Mononuclear cell (primary cell): ENCODE measurements at places on chromosomes 3 and 15. TPM values are rescaled to one million over a fixed set of nuclear protein-coding genes. Genes with fewer than 3 reads are reported as not detected.

The CCR8 gene
- total RNA-seq = 2.2 TPM

The TPRG1 gene
- total RNA-seq = 2.4 TPM

The PTH1R gene
- total RNA-seq = not detected

The CNTN3 gene
- total RNA-seq = not detected

The TIMP4 gene
- not detected for total RNA-seq

The NOX5 gene
- total RNA-seq = not detected

The SERPINI2 gene
- not detected for total RNA-seq

The RTP1 gene
- total RNA-seq = not detected

The ARGFX gene
- not detected for total RNA-seq

The LYZL4 gene
- not detected for total RNA-seq

The CSPG5 gene
- 0.10 TPM for total RNA-seq

The CACNA1D gene
- total RNA-seq = 0.84 TPM

The ANKRD34C gene
- total RNA-seq = not detected

The ZKSCAN7 gene
- 0.42 TPM for total RNA-seq

The LARP6 gene
- not detected for total RNA-seq

The IGSF11 gene
- 0.10 TPM for total RNA-seq

The HES1 gene
- total RNA-seq = 22.9 TPM

The ZBTB20 gene
- 38.2 TPM for total RNA-seq

The ZNF502 gene
- 1.6 TPM for total RNA-seq

The SH3GL3 gene
- total RNA-seq = not detected

The NEK10 gene
- 0.63 TPM for total RNA-seq

The ANKUB1 gene
- total RNA-seq = not detected

The HEG1 gene
- 11.0 TPM for total RNA-seq

The GPR15 gene
- 40.1 TPM for total RNA-seq

The ZIC1 gene
- total RNA-seq = not detected

The MITF gene
- total RNA-seq = 2.1 TPM

The FOXL2 gene
- total RNA-seq = not detected

The OXSR1 gene
- 36.0 TPM for total RNA-seq

The C3orf33 gene
- 2.3 TPM for total RNA-seq

The P2RY12 gene
- total RNA-seq = 14.1 TPM

The MUSTN1 gene
- 2.1 TPM for total RNA-seq

The MOBP gene
- total RNA-seq = 0.10 TPM

The LRRC31 gene
- not detected for total RNA-seq

The ZSCAN29 gene
- 8.6 TPM for total RNA-seq

The TMEM62 gene
- total RNA-seq = 28.8 TPM

The LRRC34 gene
- 0.73 TPM for total RNA-seq

The GCSAM gene
- 6.4 TPM for total RNA-seq

The SEMA3B gene
- total RNA-seq = 0.42 TPM

The RASGRP1 gene
- 64.9 TPM for total RNA-seq

The PP2D1 gene
- not detected for total RNA-seq

The TRH gene
- total RNA-seq = 0.10 TPM

The WNT5A gene
- 0.42 TPM for total RNA-seq
